Pulmonary artery endothelial cell (primary cell): ENCODE measurements at places on chromosomes 16 and 17. TPM values are rescaled to one million over a fixed set of nuclear protein-coding genes. Genes with fewer than 3 reads are reported as not detected.
A peak's percentile ranks its signal among the peaks of the same experiment; 100 is the strongest.

DNA sequence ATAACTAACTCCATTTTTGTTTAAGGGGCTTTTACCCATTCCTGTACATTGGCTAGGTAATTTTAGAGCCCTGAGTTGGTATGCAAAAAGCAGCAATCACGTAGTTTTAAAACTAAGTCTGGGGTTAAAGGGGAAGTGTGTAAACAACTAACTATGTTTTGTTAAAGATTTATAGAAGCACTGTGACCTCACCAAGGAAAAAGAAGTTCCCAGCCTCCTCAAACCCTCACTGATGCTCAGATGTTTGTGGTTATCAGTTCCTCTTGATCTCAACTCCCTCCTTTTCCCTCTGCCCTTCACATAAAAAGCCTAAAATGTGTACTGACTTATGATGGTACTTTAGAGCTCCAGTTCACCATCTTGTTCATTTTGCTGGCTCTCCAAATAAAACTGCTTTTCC lies 119.9 kb upstream of the IRX6 start:
- DNase-seq: no peak

- DNase-seq: no peak
These were observed 217.4 kb upstream of the PSMD7 start for GRCh38 chr16:74079232-74079586.

- DNase-seq: no peak
These were observed 83.3 kb downstream of the WDR59 start for GRCh38 chr16:74901606-74902005.

GRCh38 chr16:64225696-64226095 lies 896.2 kb downstream of the CDH11 start:
- DNase-seq: no peak

GRCh38 chr17:36731811-36732210 lies 130.4 kb downstream of the MRM1 start:
- no peak for DNase-seq

- no peak for DNase-seq
These were observed 438 bp downstream of the GRN start for GRCh38 chr17:44345454-44346026.

DNA sequence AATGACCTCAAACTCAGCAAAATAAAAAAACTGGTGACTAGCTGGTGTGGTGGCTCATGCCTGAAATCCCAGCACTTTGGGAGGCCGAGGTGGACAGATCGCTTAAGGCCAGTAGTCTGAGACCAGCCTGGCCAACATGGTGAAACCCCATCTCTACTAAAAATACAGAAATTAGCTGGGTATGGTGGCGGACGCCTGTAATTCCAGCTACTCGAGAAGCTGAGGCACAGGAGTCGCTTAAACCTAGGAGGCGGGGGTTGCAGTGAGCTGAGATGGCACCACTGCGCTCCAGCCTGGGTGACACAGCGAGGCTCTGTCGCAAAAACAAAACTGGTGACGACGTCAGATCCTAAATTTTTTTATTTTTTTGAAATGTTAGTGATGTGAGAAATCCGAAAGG lies 82.6 kb upstream of the TOB1 start:
- no peak for DNase-seq

GRCh38 chr17:38996660-38997337 lies 29.6 kb upstream of the FBXO47 start:
- no peak for DNase-seq

DNA sequence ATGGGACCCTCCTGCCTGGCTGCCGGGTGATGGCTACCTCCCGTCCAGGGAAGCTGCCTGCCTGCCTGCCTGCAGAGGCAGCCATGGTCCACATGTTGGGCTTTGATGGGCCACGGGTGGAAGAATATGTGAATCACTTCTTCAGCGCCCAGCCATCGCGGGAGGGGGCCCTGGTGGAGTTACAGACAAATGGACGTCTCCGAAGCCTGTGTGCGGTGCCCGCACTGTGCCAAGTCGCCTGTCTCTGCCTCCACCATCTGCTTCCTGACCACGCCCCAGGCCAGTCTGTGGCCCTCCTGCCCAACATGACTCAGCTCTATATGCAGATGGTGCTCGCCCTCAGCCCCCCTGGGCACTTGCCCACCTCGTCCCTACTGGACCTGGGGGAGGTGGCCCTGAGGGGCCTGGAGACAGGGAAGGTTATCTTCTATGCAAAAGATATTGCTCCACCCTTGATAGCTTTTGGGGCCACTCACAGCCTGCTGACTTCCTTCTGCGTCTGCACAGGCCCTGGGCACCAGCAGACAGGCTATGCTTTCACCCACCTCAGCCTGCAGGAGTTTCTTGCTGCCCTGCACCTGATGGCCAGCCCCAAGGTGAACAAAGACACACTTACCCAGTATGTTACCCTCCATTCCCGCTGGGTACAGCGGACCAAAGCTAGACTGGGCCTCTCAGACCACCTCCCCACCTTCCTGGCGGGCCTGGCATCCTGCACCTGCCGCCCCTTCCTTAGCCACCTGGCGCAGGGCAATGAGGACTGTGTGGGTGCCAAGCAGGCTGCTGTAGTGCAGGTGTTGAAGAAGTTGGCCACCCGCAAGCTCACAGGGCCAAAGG lies 36.8 kb downstream of the NLRC5 start:
- DNase-seq: no peak

DNA sequence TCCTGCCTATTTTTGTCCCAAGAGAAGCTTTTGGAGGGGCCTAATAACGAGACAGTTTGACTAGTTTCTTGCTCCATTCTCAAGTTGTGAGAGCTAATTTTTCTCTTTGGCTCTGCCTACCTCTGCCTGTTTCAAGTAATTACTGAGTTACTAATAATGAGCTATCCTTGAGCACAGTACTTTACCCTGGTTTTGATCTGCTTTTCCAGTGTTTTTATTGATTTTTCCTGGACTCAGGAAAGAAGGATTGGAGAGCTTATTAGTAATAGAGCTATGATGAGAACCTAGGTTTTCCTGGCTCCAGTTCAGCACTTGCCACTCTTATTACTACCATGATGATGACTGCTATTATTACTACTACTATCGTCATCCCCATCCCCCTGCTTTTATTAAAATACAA lies 106.7 kb downstream of the HS3ST3B1 start:
- DNase-seq: no peak

- peak; percentile 29 for DNase-seq
These were observed 168.0 kb upstream of the RPH3AL start for GRCh38 chr17:520447-521182.

CPSF4L gene
- not detected in 2 replicates for total RNA-seq

STH gene
- total RNA-seq: not detected in 2 replicates
